ENCODE measurements at places on chromosomes 1 and 21. TPM values are rescaled to one million over a fixed set of nuclear protein-coding genes. Genes with fewer than 3 reads are reported as not detected.

Gene S100A3
- not detected for total RNA-seq

Gene PLA2G2C
- total RNA-seq: 0.40 TPM

Gene GPR153
- total RNA-seq: 4.4 TPM

Gene KCNE2
- total RNA-seq: not detected

DNA sequence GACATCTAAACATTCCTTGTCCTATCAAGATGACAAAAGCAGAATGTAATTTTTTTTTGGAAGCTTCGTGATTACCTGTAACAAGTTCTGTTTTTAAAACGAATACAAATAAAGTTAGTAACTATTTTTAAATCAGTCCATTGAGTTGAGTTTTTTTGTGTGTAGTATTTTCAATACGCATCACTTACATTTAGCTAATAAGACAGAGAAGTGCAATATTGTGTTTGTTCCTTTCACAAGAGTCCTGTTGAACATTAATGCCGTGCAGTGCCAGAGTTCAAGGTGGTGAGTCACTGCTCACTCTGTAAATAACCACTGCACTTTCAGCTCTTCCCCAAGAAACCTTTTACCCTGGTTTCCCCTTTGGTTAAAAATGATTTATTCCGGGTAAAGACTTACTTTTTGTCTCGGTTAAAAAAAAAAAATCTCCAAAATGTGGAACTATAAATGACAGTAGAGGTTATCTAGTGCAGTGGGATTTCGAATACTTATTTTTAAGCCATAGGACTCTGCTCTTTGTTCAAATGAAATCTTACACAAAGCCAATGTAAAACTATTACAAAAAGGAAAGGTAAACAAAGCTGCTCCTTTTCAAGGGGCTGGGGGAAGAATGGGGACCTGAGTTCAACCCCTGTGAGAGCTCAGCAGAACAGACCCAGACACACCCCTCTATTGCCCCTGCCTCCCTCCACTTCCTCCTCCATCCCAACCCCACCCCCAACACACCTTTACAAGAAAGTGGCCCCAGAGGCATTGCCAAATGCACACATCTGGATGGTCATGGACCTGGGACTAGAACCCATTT, 14.8 kb upstream of the NCMAP start:
- peak; percentile 45 for DNase-seq

DNA sequence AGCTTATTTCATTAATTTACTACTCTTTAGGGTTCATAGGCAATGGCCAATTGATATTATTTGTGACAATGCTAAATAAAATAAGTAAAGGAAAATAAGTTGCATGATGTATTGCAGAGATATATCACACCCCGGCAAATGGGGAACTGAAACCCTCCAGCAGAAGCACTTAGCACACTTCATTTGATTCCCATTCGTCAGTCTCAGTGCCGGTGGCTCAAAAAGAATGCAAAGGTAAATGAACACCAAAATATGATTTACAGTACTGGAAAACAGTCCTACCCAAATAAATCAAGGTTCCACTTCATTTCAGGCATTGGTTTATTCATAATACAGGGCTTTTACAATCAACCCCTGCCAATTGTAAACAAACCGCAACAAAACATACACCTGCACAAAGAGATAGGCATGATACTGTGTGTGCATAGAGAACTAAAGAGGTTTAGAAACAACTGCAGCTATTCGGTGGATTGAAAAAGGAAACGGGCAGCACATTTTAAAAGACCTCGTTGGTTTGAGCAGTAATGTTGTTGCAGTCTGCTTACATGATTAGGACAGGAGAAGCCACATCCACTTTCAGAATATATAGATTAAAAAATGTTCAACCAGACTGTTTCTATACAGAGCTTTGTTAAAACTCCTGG, 1019.2 kb downstream of the TTLL7 start:
- DNase-seq: no peak

GRCh38 chr1:43207229-43207853, 35.2 kb downstream of the CFAP57 start:
- DNase-seq: no peak

GRCh38 chr1:34396042-34396441, 219.3 kb downstream of the C1orf94 start:
- DNase-seq: no peak

GRCh38 chr21:37994211-37994610, 78.0 kb upstream of the KCNJ6 start:
- DNase-seq: no peak

- no peak for DNase-seq
Measured at GRCh38 chr1:208231881-208232661, 12.1 kb downstream of the PLXNA2 start.

Data from activated CD4-positive, alpha-beta memory T cell treated with anti-CD3 and anti-CD28 coated beads, Interleukin-2, amount 10 ng/mL, durations not matched to agents 7 days and 5 days (primary cell).